Uterus (tissue), 4 donors: ENCODE measurements at places on chromosomes 3 and 15.

GRCh38 chr3:127349501-127350171, 61.8 kb upstream of the PRR20G start:
- H3K4me1 ChIP-seq: no peaks in the 10 kb centered on the region
- no peaks in the 10 kb centered on the region for H3K27me3 ChIP-seq
- H3K36me3 ChIP-seq: no peaks in the 10 kb centered on the region
- no peak for DNase-seq

- H3K4me1 ChIP-seq: no peaks in the 10 kb centered on the region
- no peak overlapping the region for H3K27ac ChIP-seq
- no peaks in the 10 kb centered on the region for H3K27me3 ChIP-seq
- H3K4me3 ChIP-seq: no peak overlapping the region
- DNase-seq: peak; percentile 59
- no peaks in the 10 kb centered on the region for H3K36me3 ChIP-seq
Measured at GRCh38 chr3:42831321-42831713, 22.1 kb downstream of the ACKR2 start.

GRCh38 chr15:75694241-75695182, 18.1 kb downstream of the CSPG4 start:
- peak overlapping the region; percentile 91 for H3K27ac ChIP-seq
- peak; percentile 87 for DNase-seq
- H3K36me3 ChIP-seq: no peaks in the 10 kb centered on the region

DNA sequence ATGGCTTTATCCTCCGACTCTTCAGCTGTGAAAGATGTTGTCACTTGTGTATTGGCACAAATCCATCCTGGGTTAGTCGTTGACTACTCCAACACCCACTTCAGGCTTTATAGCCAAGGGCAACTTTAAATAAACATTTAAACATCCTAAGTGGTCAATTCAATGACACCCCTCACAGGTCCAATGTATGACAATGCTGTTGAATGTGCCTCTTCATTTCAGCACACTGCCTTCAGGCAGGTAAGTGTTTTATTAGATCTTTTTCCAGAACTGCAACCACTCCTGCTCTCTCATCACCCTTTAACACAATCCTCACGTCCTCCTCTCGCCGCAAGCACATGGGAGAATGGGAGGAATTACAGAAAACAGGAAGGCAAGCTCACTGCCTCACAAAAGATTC, 30.3 kb downstream of the IL12A start:
- DNase-seq: no peak
- no peaks in the 10 kb centered on the region for H3K4me1 ChIP-seq
- H3K4me3 ChIP-seq: no peak overlapping the region
- H3K27me3 ChIP-seq: no peaks in the 10 kb centered on the region
- H3K27ac ChIP-seq: no peak overlapping the region

DNA sequence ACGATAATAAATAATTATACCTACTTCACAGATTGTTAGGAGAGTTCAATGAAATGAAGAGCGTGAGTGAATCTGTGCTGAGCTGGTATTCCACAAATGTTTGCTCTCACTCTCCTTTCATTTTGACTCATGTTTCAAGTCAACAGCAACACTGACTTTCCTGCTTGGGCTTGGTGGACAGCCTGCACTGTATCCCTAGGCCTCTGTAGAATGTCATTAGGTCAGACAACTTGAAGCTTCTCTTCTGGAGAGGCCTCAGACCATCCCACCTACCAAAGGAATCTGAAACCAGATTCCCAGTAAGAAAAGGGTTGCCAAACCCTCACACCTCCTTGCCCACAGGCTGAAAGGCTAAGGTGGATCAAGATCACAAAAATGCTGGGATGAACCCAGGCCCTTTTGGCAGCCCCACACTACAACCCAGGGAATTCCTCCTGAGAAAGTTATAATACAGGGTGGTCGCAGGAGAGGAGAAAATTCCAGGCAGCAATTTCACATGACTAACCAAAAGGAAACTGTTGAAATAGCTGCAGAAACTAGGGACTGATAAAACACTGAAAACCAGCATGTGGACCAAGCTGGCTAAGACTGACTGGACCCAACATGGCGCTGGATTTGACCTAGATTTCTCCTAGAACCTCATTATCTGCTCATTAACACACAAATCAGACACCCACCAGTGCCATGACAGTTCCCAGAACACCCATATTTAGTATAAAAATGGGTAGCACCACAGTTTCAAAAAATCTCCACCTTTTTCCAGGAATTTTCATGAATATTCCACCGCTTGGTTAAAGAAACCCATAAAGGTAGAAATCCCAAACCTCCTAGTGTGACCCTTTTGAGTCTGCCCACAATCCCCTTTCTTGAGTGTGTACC, 57.0 kb upstream of the ZNF148 start:
- no peaks in the 10 kb centered on the region for H3K4me1 ChIP-seq
- no peaks in the 10 kb centered on the region for H3K36me3 ChIP-seq
- H3K27me3 ChIP-seq: no peaks in the 10 kb centered on the region
- no peak overlapping the region for H3K4me3 ChIP-seq
- no peak for DNase-seq
